NCI-H1105 treated with DMSO at 0.1 percent for 48 hours (cell line): ENCODE measurements at places on chromosomes 7 and 10.

GRCh38 chr7:110677405-110677804 lies 413.5 kb upstream of the LRRN3 start:
- DNase-seq, result no peak

GRCh38 chr7:140564643-140565042 lies 76.0 kb downstream of the DENND2A start:
- DNase-seq, result no peak

DNA sequence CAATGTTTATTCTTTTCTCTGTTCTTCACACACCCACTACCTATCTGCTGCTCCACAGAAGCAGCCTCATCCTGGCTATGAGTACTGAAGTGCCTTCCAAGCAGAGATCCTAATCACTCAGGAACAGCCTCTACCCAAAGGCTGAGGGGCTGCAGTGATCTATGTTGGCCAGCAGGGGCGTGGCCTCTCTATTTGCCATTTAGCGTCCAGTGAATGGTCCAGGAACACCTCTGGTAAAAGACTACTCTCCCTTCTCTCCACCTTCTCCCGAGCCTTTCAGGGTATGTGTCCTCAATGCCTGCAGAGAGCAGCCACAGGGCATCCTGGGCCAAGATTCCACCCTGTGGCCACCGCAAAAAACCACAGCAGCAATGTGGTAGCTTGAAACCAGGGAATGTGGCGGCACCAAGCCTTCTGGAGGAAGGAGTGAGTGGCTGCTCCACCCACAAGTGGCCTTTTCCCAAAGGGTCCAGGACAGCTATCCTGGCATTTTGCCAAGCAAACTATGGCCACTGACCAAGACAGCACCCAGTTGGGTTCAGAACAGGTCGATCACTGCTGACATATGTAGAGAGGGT lies 70.9 kb downstream of the SYPL1 start:
- DNase-seq, result peak; percentile 49

DNA sequence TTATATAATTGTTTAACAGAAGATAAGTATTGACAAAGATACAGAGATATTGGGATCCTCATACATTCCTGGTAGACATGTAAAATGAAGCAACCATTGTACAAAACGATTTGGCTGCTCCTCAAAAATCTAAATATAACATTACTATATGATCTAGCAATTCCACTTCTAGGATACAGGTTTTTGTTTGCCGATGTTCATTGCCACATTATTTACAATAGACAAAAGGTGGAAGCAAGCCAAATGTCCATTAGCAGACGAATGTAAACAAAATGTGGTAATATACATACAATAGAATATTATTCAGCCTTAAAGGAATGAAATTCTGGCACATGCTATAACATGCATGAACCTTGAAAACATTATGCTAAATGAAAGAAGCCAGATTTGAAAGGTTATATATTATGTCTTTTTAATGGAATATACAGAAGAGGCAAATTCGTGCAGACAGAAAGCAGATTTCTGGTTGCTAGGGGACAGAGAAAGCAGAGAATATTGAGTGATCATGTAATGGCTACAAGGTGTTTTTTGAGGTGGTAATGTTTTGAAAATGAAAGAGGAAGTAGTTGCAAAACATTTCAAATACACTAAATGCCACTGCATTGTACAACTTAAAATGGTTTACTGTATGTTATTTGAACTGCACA lies 44.9 kb downstream of the POLR1F start:
- DNase-seq, result peak; percentile 89

GRCh38 chr7:158831738-158832091 lies 2.4 kb upstream of the ESYT2 start:
- DNase-seq, result no peak

DNA sequence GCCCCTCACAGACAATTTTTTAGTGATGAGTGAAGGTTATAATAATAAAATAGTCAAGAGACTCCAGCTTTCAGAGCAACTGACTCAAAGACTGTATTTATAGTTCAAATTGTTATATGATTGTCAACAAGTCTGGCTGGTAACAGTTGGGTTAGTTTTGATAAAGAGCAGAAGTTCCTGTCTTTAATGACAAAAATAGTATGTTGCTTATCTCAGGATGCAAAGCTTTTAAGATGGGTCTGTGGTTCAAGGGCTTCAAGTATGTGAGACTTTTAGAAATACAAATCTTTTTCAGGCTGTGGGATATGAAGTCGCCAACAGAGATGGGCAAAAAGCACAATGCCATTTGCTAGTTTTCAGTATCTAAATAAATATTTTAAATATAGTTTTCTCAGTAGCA lies 118.4 kb downstream of the ABCA13 start:
- no peak for DNase-seq

DNA sequence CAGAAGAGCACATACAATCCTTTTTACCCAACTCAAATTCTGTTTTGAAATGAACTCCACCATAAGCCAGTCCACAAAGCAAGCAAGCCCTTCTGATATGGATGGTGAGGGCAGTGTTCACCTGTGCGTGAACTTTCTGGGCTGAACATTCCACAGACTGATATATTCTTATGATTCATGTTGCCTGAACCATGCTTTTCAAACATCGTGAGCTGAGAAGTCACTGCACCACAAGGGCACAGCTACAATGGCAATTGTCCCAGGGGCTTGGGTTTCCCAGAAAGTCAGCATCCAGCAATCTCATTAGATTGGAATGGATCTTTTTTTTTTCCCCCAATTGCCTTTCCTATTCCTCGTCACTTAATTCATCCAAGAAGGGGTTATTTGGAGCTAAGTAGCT lies 86.9 kb upstream of the ZNF438 start:
- no peak for DNase-seq
